ENCODE measurements at places on chromosomes 2 and 18.

DNA sequence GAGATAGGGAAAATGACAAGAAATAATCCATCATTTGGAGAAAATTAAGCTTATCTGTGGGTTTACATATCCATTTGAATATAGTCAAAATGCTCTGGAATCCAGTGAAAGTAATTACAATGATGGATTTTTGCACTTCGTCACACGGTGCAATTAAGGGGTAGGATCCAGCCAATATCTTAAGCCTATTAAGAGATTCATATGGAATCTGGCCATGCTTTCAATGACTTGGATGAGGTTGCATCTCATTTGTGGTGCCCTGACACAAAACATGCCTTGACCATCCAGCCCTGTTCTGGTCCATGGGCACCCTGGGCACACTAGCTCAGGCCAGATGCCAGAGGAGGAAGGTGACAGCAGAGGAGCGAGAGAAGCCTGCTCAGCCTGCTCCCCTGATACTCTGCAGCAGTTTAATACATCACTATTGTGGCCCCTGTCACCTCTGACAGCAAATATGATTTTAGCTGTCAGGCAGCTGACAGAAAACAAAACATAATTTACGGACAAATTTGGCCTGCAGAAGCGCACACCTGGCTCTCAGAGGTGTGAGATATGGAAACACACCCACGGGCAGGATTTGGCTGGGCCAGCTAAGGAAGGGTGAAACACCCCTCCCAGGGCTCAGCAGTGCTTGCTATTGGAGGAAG is 94.1 kb upstream of the ST8SIA3 start:
- DNase-seq = no peak

- no peak for DNase-seq
These were observed 85.0 kb downstream of the USP40 start for GRCh38 chr2:233481368-233482142.

DNA sequence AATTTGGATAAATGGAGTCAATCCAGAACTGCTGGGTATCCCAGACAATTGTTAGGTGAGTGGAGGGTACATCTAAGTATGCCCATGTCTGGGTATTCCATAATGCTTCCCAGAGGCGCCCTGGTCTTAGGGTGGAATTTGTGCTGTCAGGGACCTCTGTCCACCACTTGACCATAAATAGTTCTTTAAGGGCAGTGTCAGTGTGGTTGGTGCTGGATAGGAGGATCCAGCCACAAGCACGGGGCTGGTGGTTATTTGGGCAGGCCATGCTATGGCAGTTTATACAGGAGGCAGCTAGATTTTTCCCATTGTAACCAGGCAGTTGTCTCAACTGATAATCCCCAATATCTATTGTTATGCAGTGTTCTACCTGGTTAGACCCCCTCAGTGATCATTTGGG is 104.4 kb upstream of the B3GNT2 start:
- no peak for DNase-seq

DNA sequence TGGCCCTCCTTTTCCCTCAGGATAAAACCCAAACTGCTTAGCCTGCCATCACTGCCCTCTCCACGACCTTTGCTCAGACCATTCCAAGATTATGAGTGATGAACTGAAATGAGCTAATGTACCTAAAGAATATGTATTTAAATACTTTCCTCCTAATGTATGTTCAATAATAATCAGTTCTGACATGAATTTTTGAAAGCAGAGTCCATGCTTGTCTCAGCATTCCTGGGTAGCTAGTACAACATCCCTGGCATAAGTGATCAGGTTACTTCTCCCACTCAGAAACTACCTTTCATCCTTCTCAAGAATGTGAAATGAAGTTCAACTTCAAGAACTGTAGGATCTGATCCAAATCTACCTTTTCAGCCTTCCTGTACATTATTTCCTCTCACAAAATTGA is 103.6 kb downstream of the UNC80 start:
- DNase-seq = no peak

DNA sequence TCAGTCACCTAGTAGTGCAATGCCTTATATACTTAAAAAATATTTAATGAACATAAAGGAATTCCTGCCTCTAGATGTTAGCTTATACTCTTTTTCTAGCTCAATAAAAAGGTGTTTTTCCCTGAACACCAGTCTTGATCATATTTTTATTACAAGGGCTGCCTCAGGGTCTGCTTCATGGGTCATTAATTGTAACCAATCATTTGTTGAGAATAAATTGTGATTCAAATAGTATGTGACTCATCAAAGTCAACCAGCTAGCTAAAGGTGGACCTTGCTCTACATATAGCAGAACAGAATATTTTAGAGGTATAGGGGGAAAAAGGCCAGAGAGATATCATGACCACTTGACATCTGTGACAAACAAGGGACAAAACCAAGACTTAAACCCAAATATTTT is 114.0 kb downstream of the PIK3C3 start:
- DNase-seq = no peak

DNA sequence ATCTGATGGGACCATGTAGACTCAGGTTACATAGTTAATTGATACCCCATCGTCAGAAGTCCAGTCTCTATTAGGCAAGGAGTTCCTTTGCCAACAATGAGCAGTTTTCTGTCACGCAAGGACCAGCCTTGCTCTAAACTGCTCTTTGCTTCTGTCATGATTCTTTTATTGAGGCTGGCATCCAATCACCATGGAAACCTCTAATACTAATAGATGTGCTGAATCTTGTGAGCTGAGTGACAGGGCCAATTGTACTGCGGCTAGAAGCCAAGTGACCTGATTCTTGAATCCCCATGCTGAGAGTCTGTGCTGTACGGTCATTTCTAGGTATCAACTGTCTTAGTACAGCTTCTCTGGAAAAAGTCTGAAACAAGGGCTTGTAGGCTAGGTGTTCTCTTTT is 395.6 kb downstream of the RND3 start:
- DNase-seq = no peak

DNA sequence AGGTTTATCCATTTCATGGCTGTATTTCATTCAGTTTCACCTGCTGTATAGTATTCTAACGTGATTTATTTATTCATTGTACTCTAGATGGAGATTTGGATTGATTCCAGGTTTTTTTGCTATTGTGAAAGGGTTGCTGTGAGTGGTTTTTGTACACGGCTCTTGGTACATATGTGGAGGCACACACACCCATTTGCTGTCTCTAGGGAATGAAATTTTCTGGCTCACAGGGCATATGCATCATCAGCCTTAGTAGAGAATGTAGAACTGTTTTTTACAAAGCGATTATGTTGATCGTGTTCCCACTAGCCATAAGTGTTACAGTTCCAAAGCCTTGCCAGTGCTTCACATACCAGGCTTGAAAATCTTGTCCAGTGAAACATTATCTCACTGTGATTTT is 5.1 kb downstream of the SPTBN1 start:
- no peak for DNase-seq

GRCh38 chr2:48747319-48747718 is 8.2 kb downstream of the LHCGR start:
- DNase-seq = no peak

DNA sequence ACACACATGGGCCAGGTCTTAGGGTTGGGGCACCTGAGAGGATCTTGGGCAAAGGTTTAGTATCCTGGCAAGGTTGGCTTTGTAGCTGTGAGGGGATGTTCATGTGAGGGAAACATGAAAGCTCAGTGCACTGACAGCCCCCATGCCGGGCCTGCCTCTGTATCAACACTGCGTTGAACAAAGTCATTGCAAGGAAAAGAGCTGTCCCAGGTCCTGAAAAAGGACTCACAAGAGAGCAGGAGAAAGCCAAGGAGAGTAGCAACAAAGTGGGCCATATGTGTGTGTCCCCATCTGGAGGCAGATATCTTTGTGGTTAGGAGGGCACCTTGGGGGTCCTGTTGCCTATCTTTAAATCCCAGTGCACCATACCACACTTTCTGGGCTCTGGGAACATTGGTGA is 237.8 kb upstream of the THSD7B start:
- no peak for DNase-seq
